B cell (primary cell): ENCODE measurements at places on chromosomes 6 and 20. TPM values are rescaled to one million over a fixed set of nuclear protein-coding genes. Genes with fewer than 3 reads are reported as not detected.

Gene BPIFA1
- not detected in 2 replicates for total RNA-seq

DNA sequence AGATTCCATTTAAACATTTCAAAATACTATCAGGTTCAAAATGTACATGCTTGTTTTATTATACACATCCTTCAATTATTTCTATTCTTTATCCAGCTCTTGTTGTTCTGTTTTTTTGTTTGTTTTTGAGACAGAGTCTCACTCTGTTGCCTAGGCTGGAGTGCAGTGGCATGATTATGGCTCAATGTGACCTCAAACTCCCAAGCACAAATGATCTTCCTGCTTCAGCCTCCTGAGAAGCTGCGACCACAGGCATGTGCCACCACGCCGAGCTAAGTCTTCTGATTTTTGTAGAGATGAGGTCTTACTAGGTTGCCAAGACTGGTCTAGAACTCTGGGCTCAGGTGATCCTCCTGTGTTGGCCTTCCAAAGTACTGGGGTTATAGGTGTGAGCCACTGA lies 44.1 kb upstream of the SMIM29 start:
- DNase-seq, result no peak
- H3K27me3 ChIP-seq, result no peaks in the 10 kb centered on the region
- H3K27ac ChIP-seq, result peak overlapping the region; percentile 51
- H3K4me3 ChIP-seq, result no peak overlapping the region

GRCh38 chr6:116060572-116061283 lies at the start of gene FRK:
FRK (minus strand) TSS chr6:116060891; CDS start chr6:116060311, 580 bp downstream.
- H3K27me3 ChIP-seq, result no peaks in the 10 kb centered on the region
- no peak within 1 kb of the TSS for H3K27ac ChIP-seq
- H3K4me1 ChIP-seq, result no peaks in the 10 kb centered on the region
- no peak within 1 kb of the TSS for H3K4me3 ChIP-seq
- no peaks in the 10 kb centered on the region for H3K36me3 ChIP-seq

GRCh38 chr6:147227770-147228320 lies 23.6 kb downstream of the STXBP5 start:
- no peaks in the 10 kb centered on the region for H3K36me3 ChIP-seq
- no peak overlapping the region for H3K4me3 ChIP-seq
- H3K4me1 ChIP-seq, result no peaks in the 10 kb centered on the region
- H3K27me3 ChIP-seq, result no peaks in the 10 kb centered on the region

DNA sequence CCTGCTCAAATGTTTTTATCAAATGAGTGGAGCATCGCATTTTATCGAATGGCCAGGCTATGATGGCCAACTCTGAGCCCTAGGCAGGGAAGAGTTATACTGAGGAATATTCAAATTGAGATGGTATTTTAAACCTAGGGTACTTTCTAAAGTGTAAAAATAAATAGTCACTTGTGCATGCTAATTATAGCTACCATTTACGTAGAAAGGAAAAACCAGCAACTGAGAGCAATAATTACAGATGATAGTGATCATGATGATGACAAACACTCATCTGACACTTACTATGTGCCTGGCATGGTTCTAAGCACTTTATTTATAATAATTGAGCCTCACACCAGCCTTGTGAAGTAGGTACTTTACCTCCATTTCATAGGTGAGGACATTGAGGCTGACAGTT lies 455.7 kb downstream of the CD83 start:
- H3K27me3 ChIP-seq, result no peaks in the 10 kb centered on the region
- H3K27ac ChIP-seq, result peak overlapping the region; percentile 28
- H3K4me3 ChIP-seq, result no peak overlapping the region
- DNase-seq, result peak; percentile 25
- no peaks in the 10 kb centered on the region for H3K36me3 ChIP-seq
- peaks cover 21% of the 10 kb centered on the region for H3K4me1 ChIP-seq

Gene TBX18
- not detected in 2 replicates for total RNA-seq

- peaks cover 45% of the 10 kb centered on the region for H3K4me1 ChIP-seq
- no peak overlapping the region for H3K27ac ChIP-seq
- H3K27me3 ChIP-seq, result peaks cover 27% of the 10 kb centered on the region
- DNase-seq, result peak; percentile 66
- peak overlapping the region; percentile 62 for H3K4me3 ChIP-seq
Measured at GRCh38 chr6:34143884-34144580, 1.9 kb downstream of the GRM4 start.

- no peak for DNase-seq
- no peaks in the 10 kb centered on the region for H3K36me3 ChIP-seq
- H3K4me1 ChIP-seq, result peaks cover 8% of the 10 kb centered on the region
Measured at GRCh38 chr20:22680031-22680740, 95.8 kb upstream of the FOXA2 start.

Gene EPPIN
- total RNA-seq, result not detected in 2 replicates

Gene TNXB
- total RNA-seq, result 19.0 and 22.7 TPM in 2 replicates

DNA sequence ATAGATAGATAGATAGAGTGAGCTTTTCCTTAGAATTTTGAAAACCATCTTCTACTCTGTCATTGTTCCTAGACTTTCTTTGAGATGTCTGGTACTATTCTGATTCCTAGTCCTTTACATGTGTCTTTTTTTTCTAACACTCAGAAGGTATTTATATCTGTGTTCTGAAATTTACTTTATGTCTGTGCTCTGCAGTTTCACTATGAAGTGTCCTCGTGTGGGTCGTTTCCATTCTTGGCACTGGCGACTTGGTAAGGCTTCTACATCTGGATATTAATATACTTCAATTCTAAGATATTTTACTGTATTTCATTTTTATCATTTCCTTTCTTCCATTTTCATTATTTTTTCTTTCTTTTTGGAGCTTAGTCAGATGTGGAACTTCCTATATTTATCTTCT lies 87.0 kb downstream of the FHL5 start:
- no peak overlapping the region for H3K4me3 ChIP-seq
- no peaks in the 10 kb centered on the region for H3K36me3 ChIP-seq
- no peak overlapping the region for H3K27ac ChIP-seq
- peaks cover 4% of the 10 kb centered on the region for H3K4me1 ChIP-seq
- H3K27me3 ChIP-seq, result peaks cover under 1% of the 10 kb centered on the region

GRCh38 chr6:145736661-145737144 lies 1.4 kb upstream of the EPM2A start:
- H3K36me3 ChIP-seq, result no peaks in the 10 kb centered on the region
- H3K4me1 ChIP-seq, result peaks cover 20% of the 10 kb centered on the region
- peak overlapping the region; percentile 85 for H3K4me3 ChIP-seq
- H3K27ac ChIP-seq, result peak overlapping the region; percentile 96
- DNase-seq, result no peak

DNA sequence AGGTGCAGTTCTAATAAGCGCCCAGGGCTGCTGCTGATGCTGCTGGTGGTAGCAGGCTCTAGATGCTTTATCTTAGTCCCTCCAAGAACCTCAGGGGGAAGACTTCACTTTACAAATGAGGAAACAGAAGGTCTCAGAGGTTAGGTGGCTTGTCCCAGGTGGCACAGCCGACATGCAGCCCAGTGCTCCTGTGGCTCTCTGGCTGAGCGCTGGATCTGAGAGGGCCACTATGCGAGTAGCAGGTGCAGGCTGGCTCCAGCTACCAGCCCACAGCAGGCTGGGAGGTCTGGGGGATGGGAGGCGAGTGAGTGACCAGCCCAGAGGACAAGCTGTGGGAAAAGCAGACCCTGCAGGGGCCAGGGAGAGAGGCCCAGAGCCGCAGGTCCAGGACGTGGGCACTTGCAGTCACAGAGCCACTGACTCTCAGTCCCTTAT lies 90.9 kb downstream of the PRND start:
- peaks cover 80% of the 10 kb centered on the region for H3K4me1 ChIP-seq
- peak overlapping the region; percentile 9 for H3K4me3 ChIP-seq
- peaks cover 10% of the 10 kb centered on the region for H3K36me3 ChIP-seq
- peak; percentile 81 for DNase-seq
- H3K27ac ChIP-seq, result peak overlapping the region; percentile 99

Gene FILIP1
- not detected in 2 replicates for total RNA-seq

Gene GSTA3
- total RNA-seq, result not detected in 2 replicates

Gene DBNDD2
- total RNA-seq, result 3.6 TPM in 2 replicates

Gene GRIK2
- total RNA-seq, result not detected in 2 replicates

- no peaks in the 10 kb centered on the region for H3K36me3 ChIP-seq
- no peak overlapping the region for H3K27ac ChIP-seq
- H3K4me1 ChIP-seq, result no peaks in the 10 kb centered on the region
- no peak overlapping the region for H3K4me3 ChIP-seq
Measured at GRCh38 chr6:78526432-78526831, 340.9 kb upstream of the IRAK1BP1 start.

Gene PRSS35
- total RNA-seq, result not detected in 2 replicates

- no peaks in the 10 kb centered on the region for H3K4me1 ChIP-seq
- peak; percentile 51 for DNase-seq
- H3K4me3 ChIP-seq, result no peak overlapping the region
- H3K27ac ChIP-seq, result no peak overlapping the region
Measured at GRCh38 chr20:14055127-14055742, 59.9 kb downstream of the MACROD2 start.

- H3K36me3 ChIP-seq, result no peaks in the 10 kb centered on the region
- no peak overlapping the region for H3K27ac ChIP-seq
- peaks cover 5% of the 10 kb centered on the region for H3K27me3 ChIP-seq
- H3K4me3 ChIP-seq, result no peak overlapping the region
Measured at GRCh38 chr20:62080249-62080990, 14.7 kb upstream of the TAF4 start.

DNA sequence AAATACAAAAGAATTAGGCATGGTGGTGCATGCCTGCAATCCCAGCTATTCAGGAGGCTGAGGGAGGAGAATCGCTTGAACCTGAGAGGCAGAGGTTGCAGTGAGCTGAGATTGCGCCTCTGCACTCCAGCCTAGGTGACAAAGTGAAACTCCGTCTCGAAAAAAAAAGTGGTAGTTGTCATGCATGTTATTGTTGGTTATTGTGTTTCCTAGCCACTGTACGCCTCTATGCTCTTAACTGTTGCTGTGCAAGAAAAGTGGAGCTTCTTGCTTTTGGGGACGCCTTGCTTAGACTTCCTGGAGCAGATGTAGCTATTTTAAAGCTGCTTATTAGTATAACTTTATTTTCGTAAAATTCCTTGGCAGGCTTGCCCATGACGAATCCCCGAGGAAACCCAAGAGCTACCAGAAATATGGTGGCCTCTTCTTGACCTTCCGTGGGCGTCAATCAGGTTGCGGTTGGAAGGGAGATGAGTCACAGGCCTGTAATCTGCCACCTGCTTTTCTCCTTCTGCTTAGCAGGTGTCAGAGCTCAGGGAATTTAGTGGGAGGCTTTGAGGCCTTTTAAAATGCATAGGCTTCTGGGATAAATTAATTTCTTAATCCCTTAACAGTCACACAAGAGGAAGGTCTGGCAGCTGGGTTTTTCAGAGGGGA lies 17.3 kb downstream of the GABRR2 start:
- H3K27ac ChIP-seq, result no peak overlapping the region
- no peaks in the 10 kb centered on the region for H3K36me3 ChIP-seq
- H3K27me3 ChIP-seq, result no peaks in the 10 kb centered on the region
- H3K4me1 ChIP-seq, result peaks cover 7% of the 10 kb centered on the region
- H3K4me3 ChIP-seq, result no peak overlapping the region
- DNase-seq, result peak; percentile 19

Gene DEFB114
- total RNA-seq, result not detected in 2 replicates

GRCh38 chr6:23533944-23534343 lies 592.1 kb upstream of the NRSN1 start:
- H3K36me3 ChIP-seq, result no peaks in the 10 kb centered on the region
- DNase-seq, result no peak
- no peaks in the 10 kb centered on the region for H3K4me1 ChIP-seq
- no peak overlapping the region for H3K4me3 ChIP-seq

- no peak overlapping the region for H3K27ac ChIP-seq
- no peaks in the 10 kb centered on the region for H3K4me1 ChIP-seq
- DNase-seq, result no peak
Measured at GRCh38 chr6:135750081-135750480, 101.4 kb upstream of the PDE7B start.

DNA sequence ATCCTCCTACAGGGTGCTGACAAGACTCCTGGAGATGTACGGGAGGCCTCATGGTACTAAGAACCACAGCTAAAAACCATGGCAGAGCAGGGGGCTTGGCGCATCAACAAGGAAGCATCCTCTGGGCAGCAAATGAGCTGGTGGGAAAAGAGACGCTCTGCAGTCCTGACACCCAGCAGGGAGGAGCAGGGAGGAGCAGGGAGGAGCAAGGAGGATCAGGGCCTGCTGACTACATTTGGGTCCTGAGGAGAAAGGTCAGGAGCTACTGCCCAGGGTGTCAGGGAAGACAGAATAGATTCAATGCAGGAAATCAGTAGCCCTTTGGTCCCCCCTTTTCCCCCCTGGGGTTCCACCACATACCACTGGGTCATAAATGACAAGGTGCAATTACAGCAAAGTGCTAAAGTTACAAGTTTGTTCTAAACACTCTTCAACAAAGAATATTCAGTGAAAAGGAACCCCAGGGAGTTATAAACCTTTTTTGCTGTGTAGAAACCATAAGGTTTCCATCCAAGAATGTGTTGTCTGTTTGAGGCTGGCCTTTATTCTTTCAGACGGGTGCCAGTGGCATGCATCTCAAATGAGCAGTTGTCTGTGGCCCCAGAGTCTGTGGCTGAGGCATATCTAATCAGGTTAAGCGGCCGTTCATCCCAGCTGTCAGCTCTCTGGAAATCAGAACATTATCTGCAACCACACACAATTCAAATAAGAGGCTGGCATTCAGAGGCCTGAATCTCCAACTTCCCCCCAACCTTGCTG lies 325.0 kb downstream of the CDC5L start:
- H3K36me3 ChIP-seq, result no peaks in the 10 kb centered on the region
- no peak overlapping the region for H3K27ac ChIP-seq
- no peaks in the 10 kb centered on the region for H3K27me3 ChIP-seq
- DNase-seq, result no peak
- no peak overlapping the region for H3K4me3 ChIP-seq

Gene SCRT2
- total RNA-seq, result not detected in 2 replicates

Gene RAD21L1
- total RNA-seq, result not detected in 2 replicates

- DNase-seq, result no peak
- H3K36me3 ChIP-seq, result no peaks in the 10 kb centered on the region
- no peaks in the 10 kb centered on the region for H3K4me1 ChIP-seq
- no peak overlapping the region for H3K4me3 ChIP-seq
- H3K27me3 ChIP-seq, result no peaks in the 10 kb centered on the region
- H3K27ac ChIP-seq, result no peak overlapping the region
Measured at GRCh38 chr6:28929887-28930620, 6.3 kb upstream of the TRIM27 start.

Gene MYBL2
- total RNA-seq, result 35.8 and 37.9 TPM in 2 replicates

Gene SLC22A1
- total RNA-seq, result 1.5 and 1.7 TPM in 2 replicates

GRCh38 chr6:131023834-131024504 lies 39.1 kb downstream of the EPB41L2 start:
- H3K4me3 ChIP-seq, result no peak overlapping the region
- H3K4me1 ChIP-seq, result no peaks in the 10 kb centered on the region
- H3K36me3 ChIP-seq, result no peaks in the 10 kb centered on the region
- H3K27me3 ChIP-seq, result no peaks in the 10 kb centered on the region
- DNase-seq, result no peak

DNA sequence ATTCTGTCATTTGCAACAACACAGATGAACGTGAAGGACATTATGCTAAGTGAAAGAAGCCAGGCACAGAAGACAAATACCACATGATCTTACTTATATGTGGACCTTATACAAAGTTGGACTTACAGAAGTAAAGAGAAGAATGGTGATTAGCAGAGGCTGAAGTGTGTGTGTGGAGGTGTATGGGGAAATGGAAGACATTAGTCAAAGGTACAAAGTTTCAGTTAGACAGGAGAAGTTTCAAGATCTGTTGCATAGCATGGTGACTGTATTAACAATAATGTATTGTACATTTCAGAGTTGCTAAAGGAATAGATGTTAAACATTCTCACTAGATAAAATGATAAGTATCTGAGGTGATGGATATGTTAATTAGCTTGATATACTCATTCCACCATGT lies 348.3 kb upstream of the PRND start:
- no peak overlapping the region for H3K4me3 ChIP-seq
- H3K27ac ChIP-seq, result no peak overlapping the region
- no peaks in the 10 kb centered on the region for H3K36me3 ChIP-seq

- peaks cover 24% of the 10 kb centered on the region for H3K4me1 ChIP-seq
- peak overlapping the region; percentile 96 for H3K27ac ChIP-seq
- DNase-seq, result peak; percentile 31
- no peaks in the 10 kb centered on the region for H3K27me3 ChIP-seq
- peaks cover 13% of the 10 kb centered on the region for H3K36me3 ChIP-seq
Measured at GRCh38 chr6:116572162-116572561, 858 bp downstream of the RWDD1 start.

Gene EMILIN3
- not detected in 2 replicates for total RNA-seq
